ENCODE measurements at places on chromosomes 6 and 20. TPM values are rescaled to one million over a fixed set of nuclear protein-coding genes. Genes with fewer than 3 reads are reported as not detected.
A peak's percentile ranks its signal among the peaks of the same experiment; 100 is the strongest.

DNA sequence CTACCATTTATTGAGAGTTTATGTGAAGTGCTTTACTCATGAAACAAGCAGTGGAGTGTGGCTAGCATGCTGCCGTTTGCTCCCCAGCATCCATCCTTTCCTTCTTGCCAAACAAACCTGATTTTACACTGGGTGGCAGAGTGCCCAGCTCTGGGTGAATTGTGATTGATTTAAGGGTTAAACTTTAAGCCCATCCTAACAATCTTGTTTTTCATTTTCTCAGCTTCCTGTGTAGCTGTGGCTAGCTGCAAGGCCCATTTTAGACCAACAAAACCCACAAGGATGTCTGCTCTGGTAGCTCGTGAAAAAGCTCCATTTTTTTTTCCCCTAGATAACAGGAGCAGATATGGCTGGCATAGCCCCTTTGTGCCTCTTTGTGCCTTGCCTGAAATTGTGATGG is 77.7 kb upstream of the KCNG1 start:
- H3K4me3 ChIP-seq, result no peak overlapping the region
- no peak for DNase-seq
- no peaks in the 10 kb centered on the region for H3K4me1 ChIP-seq
- H3K27me3 ChIP-seq, result peaks cover 13% of the 10 kb centered on the region
- H3K36me3 ChIP-seq, result no peaks in the 10 kb centered on the region

GRCh38 chr20:33719277-33719988 is 677 bp downstream of the PXMP4 start:
- DNase-seq, result peak; percentile 60
- H3K4me3 ChIP-seq, result peak overlapping the region; percentile 79

- H3K27ac ChIP-seq, result no peak overlapping the region
- no peaks in the 10 kb centered on the region for H3K36me3 ChIP-seq
- peaks cover 5% of the 10 kb centered on the region for H3K27me3 ChIP-seq
- DNase-seq, result peak; percentile 34
- no peaks in the 10 kb centered on the region for H3K4me1 ChIP-seq
These were observed 95.9 kb downstream of the GMDS start for GRCh38 chr6:2149361-2150006.

Gene KIFC1
- 64.9 TPM for total RNA-seq

Gene CRIP3
- total RNA-seq, result 0.79 TPM

GRCh38 chr6:54194067-54194466 is 82.8 kb downstream of the MLIP start:
- no peaks in the 10 kb centered on the region for H3K27me3 ChIP-seq
- H3K36me3 ChIP-seq, result no peaks in the 10 kb centered on the region
- no peak for DNase-seq
- no peak overlapping the region for H3K27ac ChIP-seq

GRCh38 chr20:38706509-38706908 is 17.8 kb upstream of the SLC32A1 start:
- H3K27me3 ChIP-seq, result peaks cover 4% of the 10 kb centered on the region
- H3K4me1 ChIP-seq, result no peaks in the 10 kb centered on the region
- H3K27ac ChIP-seq, result no peak overlapping the region
- no peaks in the 10 kb centered on the region for H3K36me3 ChIP-seq

DNA sequence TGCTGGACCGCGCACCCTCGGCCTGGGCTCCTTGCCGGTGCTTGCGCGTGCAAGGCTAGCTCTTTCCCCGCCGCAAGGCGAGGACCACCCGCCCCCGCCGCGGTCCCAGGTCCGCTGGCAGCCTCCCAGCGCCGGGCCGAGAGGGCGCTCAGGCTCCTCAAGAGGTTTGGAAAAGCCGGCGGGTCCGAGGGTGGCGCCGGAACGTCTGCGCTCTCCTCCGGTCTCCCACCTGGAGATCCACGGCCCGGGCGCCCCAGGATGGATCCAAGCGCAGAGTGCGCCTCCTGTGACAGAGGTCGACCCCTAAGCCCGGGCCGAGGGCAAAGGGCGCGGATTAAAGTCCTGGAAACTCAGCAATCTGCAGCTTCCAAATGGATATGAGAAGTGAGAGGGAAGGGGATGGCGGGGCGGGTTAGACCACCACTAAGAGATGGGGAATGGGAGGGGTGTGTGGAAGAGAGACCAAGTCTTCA is 575 bp upstream of the MICAL1 start:
- H3K4me3 ChIP-seq, result peak overlapping the region; percentile 39
- H3K36me3 ChIP-seq, result peaks cover 37% of the 10 kb centered on the region
- DNase-seq, result peak; percentile 58
- H3K27ac ChIP-seq, result no peak overlapping the region
- peaks cover 59% of the 10 kb centered on the region for H3K4me1 ChIP-seq
- no peaks in the 10 kb centered on the region for H3K27me3 ChIP-seq

DNA sequence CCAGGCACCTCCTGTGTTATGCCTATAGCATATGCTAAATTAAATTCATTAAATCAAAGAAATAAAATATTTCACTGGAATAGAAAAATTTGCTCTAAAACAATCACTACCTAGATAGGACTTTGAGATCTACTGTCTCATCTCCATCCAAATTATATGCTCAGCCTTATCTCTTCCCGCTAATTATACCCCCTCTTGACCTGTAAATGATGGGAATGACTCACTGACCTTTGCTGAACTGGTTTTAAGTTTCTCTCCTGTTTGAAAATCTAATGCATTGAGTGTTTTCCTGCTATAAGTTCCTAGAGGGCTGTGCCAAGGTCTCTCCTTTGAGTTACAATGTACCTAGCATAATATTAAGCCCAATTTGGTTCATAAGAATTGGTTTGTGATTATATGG is 110.1 kb downstream of the BMP2 start:
- H3K4me1 ChIP-seq, result no peaks in the 10 kb centered on the region
- no peak overlapping the region for H3K27ac ChIP-seq
- no peak for DNase-seq
- H3K4me3 ChIP-seq, result no peak overlapping the region
- H3K27me3 ChIP-seq, result no peaks in the 10 kb centered on the region

Gene HTR1B
- total RNA-seq, result not detected

DNA sequence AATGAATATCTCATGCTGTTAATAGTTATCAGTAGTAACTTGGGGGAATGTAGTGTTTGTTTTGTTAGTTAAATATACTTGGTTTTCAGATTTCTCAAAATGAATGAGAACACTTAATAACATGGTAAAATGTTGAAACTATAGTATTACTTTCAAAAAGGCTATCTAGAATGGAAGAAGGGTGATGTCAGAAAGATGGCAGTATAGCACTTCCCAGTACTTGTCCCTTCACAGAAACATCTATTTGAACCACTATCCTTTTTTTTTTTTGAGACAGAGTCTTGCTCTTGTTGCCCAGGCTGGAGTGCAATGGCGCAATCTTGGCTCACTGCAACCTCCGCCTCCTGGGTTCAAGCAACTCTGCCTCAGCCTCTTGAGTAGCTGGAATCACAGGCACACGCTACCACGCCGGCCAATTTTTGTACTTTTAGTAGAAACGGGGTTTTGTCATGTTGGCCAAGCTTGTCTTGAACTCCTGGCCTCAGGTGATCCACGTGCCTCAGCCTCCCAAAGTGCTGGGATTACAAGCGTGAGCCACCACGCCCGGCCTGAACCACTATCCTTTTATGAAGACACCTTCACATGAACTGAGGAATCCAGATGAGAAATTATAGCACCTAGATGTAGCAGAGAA is 4.7 kb upstream of the ECHDC1 start:
- no peak for DNase-seq
- peaks cover 6% of the 10 kb centered on the region for H3K36me3 ChIP-seq
- no peak overlapping the region for H3K27ac ChIP-seq
- H3K4me3 ChIP-seq, result no peak overlapping the region
- H3K27me3 ChIP-seq, result no peaks in the 10 kb centered on the region

Gene PROKR2
- not detected for total RNA-seq

DNA sequence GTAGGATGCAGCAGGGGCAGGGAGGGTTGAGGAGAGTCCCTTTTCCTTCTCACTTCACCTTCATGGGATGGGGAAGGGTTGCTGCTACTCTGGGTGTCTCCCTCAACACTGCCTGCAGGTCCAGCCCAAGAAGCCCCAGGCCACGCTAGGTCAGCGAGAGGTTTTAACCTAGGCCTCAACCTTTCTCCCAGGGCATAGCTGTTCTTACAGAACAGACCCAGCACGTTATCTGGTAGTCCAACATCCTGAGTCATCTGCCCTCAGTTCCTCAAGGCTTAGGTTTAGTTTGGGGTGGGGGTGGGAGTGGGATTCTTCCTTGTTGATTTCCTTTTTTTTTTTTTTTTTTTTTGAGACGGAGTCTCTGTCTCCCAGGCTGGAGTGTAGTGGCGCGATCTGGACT is 15.8 kb downstream of the LRRC73 start:
- no peak overlapping the region for H3K4me3 ChIP-seq
- H3K27me3 ChIP-seq, result no peaks in the 10 kb centered on the region
- H3K4me1 ChIP-seq, result peaks cover 16% of the 10 kb centered on the region
- H3K36me3 ChIP-seq, result peaks cover 5% of the 10 kb centered on the region
- DNase-seq, result no peak

- H3K4me1 ChIP-seq, result no peaks in the 10 kb centered on the region
- no peaks in the 10 kb centered on the region for H3K27me3 ChIP-seq
- H3K27ac ChIP-seq, result no peak overlapping the region
- H3K4me3 ChIP-seq, result no peak overlapping the region
These were observed 97.4 kb upstream of the SOX4 start for GRCh38 chr6:21496196-21496595.

- H3K27ac ChIP-seq, result no peak overlapping the region
- no peak overlapping the region for H3K4me3 ChIP-seq
- no peaks in the 10 kb centered on the region for H3K36me3 ChIP-seq
- no peaks in the 10 kb centered on the region for H3K27me3 ChIP-seq
- DNase-seq, result no peak
- no peaks in the 10 kb centered on the region for H3K4me1 ChIP-seq
These were observed 226.0 kb upstream of the TSHZ2 start for GRCh38 chr20:52746190-52746589.

Gene PM20D2
- total RNA-seq, result 18.9 TPM

- H3K27me3 ChIP-seq, result no peaks in the 10 kb centered on the region
- no peak overlapping the region for H3K27ac ChIP-seq
- H3K36me3 ChIP-seq, result peaks cover 3% of the 10 kb centered on the region
These were observed 31.5 kb downstream of the KDM1B start for GRCh38 chr6:18186540-18187250.

Gene MKKS
- 8.0 TPM for total RNA-seq

- no peak for DNase-seq
- H3K4me1 ChIP-seq, result peaks cover 6% of the 10 kb centered on the region
- H3K4me3 ChIP-seq, result no peak overlapping the region
- H3K36me3 ChIP-seq, result no peaks in the 10 kb centered on the region
These were observed 2.3 kb downstream of the DEFB124 start for GRCh38 chr20:31472395-31473330.

DNA sequence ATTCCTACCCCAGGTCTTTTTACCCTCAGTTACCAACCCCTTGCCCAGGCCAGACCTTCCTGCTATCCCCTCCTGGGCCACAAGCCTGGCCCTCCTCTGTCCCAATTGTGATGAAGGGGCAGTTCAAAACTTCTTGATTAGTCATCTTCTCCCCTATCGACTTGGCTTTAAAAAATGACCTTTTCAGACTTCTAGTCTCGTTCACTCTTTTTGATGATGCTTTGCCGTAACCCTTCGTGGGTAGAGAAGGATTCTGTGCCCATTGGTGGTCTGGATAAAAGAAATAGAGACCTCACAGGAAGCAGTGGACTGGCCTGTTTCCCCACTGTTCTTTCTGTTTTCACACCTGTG is 5.5 kb downstream of the VEGFA start:
- no peak overlapping the region for H3K27ac ChIP-seq
- H3K4me3 ChIP-seq, result no peak overlapping the region
- peaks cover 36% of the 10 kb centered on the region for H3K4me1 ChIP-seq
- no peaks in the 10 kb centered on the region for H3K27me3 ChIP-seq

DNA sequence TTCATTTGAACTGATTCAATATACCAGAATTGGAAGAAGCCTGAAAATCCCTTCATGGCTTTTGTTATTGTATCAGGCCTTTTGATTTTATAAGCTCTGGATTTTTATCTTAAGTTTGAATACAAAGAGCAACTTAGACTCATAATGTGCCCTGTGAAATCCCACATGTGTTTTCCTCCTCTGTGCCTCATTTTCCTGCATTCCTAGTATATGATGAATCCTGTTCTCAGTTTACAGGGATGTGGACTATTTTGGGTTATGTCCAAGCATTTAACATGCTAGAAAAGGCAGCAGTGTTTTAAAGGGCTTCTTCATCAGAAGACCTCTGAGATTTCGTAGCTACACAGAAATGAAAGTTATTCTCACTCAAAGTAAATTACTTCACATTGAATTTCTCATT is 455.0 kb downstream of the RFPL4B start:
- no peak for DNase-seq
- H3K4me3 ChIP-seq, result no peak overlapping the region
- no peaks in the 10 kb centered on the region for H3K4me1 ChIP-seq

Gene FBXL4
- 15.3 TPM for total RNA-seq

GRCh38 chr6:15444881-15445280 is 199.0 kb downstream of the JARID2 start:
- peaks cover 4% of the 10 kb centered on the region for H3K36me3 ChIP-seq
- peaks cover 55% of the 10 kb centered on the region for H3K4me1 ChIP-seq
- no peak overlapping the region for H3K27ac ChIP-seq
- DNase-seq, result no peak
- H3K27me3 ChIP-seq, result no peaks in the 10 kb centered on the region

GRCh38 chr6:113526995-113527394 is 330.1 kb upstream of the MARCKS start:
- H3K4me3 ChIP-seq, result no peak overlapping the region
- no peak overlapping the region for H3K27ac ChIP-seq
- DNase-seq, result no peak
- no peaks in the 10 kb centered on the region for H3K4me1 ChIP-seq
- H3K36me3 ChIP-seq, result no peaks in the 10 kb centered on the region

Gene MAP3K7
- total RNA-seq, result 31.8 TPM

Gene HMGCLL1
- total RNA-seq, result not detected

GRCh38 chr20:11394145-11394833 is 523.4 kb upstream of the BTBD3 start:
- H3K36me3 ChIP-seq, result no peaks in the 10 kb centered on the region
- DNase-seq, result no peak
- H3K27ac ChIP-seq, result no peak overlapping the region
- H3K4me1 ChIP-seq, result no peaks in the 10 kb centered on the region
- H3K4me3 ChIP-seq, result no peak overlapping the region
- no peaks in the 10 kb centered on the region for H3K27me3 ChIP-seq

- DNase-seq, result peak; percentile 59
- H3K4me3 ChIP-seq, result no peak overlapping the region
- H3K27ac ChIP-seq, result no peak overlapping the region
- H3K36me3 ChIP-seq, result no peaks in the 10 kb centered on the region
- H3K4me1 ChIP-seq, result peaks cover 4% of the 10 kb centered on the region
These were observed 152.8 kb downstream of the TAF4 start for GRCh38 chr20:61912665-61913422.

DNA sequence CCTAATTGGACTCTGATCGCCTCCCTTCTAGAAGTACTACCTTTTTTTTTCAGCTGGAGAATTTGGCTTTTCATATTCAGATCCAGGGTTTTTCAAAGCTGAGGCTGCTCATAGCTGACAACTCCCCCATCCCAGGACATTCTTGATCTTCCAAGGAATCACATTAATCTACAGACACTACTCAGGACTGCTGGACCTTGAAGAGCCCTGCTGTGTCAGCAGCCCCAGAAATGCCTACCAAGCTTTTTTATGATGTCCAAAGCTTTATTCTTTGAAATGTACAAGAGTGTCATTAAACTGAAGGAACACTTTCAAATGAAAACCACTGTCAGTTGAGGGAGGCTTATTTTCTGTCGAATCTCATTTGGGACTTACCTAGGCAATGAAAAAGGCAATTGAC is 704.1 kb downstream of the PTPRT start:
- no peaks in the 10 kb centered on the region for H3K36me3 ChIP-seq
- no peak for DNase-seq
- no peaks in the 10 kb centered on the region for H3K27me3 ChIP-seq
